HEK293T (cell line): ENCODE measurements at places on chromosomes 7 and 10.

- no peak for DNase-seq
Observed at GRCh38 chr7:107939573-107940489, 48.8 kb downstream of the DLD start.

DNA sequence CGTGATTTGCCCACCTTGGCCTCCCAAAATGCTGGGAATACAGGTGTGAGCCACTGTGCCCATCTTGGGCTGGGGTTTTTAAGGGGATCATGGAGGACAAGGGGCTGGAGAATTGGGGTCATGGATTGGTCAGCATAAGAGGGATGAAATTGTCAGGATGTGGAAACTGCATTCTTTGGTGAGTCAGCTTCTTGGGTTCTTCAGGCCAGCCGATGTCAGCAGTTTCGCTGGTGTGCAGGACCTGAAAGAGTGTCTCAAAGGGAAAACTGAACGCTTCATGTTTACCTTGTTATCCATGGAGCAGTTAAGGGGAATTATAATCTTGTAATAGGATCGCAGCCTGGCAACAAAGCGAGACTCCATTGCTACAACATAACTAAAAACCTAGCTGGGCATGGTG lies 13.0 kb downstream of the GALNT17 start:
- DNase-seq = no peak

DNA sequence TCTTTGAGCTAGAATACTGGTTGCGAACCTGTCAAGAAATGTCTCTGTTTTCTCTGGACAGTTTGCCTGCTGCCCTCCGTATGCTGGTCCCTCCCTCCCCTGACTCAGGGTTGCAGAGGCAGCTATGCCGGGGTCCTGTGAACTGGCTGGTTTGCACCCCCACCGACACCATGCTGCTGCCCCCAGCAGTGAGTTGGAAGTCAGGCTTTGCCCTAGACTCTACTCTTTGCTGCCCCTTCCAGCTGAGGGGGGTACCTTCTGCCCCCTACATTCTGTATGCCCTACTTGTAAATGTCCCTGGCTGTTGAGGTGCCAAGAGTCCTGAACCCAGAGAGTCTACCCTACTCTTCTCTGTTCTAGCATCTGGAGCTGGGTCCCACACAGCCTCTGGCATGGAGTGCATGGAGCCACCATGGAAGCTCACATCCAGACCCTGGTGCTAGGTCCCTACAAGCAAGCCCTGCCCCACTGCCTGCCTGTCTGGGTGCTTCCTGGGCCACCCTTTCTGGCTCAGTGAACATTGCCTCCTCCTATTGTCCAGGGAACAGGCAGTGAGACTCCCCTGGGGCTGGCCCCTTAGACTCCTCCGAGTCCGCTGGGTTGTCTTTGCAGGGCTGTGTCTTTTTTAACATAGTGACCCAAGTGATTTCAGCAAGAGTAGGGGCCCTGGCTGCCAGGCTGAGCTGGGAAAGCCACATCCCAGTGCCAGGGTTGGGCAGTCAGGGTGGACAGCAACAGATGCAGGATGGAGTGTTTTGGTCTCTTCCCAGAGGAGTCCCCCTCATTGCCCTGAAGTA lies 138.9 kb downstream of the ADCY1 start:
- DNase-seq = no peak

GRCh38 chr7:155506854-155507337 lies 39.5 kb downstream of the CNPY1 start:
- peak; percentile 84 for DNase-seq

DNA sequence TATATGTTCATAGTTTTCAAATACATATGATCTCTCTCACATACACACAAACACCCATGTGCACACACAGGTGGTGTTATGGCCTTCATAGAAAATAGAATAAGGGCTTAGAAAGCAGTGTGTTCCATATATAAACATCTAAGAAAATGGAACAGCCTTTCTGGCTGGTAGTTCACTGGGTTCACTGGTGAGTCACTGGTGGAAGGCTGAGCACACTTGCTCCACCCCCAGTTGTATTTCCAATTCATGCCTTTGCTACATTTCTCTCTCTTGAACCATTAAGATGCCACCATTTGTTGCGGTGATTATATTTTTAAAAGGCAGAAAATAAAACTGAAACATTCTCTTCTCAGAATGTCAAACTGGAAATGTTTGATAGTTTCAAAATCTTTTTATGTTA lies 252.1 kb downstream of the GLI3 start:
- DNase-seq = no peak

GRCh38 chr10:104307576-104308438 lies 30.5 kb downstream of the ITPRIP start:
- DNase-seq = no peak

DNA sequence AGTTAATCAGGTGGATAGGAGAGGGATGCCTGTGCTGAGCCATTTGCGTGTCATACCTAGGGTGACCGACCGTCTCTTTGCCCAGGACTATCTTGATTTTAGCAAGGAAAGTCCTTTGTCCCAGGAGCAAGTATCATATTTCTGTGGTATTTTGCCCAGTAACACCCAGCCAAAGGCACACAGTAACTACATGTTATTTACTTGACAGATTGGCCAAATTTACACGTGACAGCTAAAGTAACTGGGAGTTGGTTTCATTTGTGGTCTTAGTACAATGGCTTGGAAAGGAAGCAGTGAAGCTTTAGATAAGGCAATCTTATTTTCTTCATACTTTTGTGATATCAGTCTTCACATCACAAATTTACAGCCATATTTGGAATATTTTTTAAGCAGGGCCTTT lies 142.1 kb downstream of the JCAD start:
- DNase-seq = no peak

GRCh38 chr7:34240417-34240816 lies 335.1 kb downstream of the BMPER start:
- DNase-seq = no peak

DNA sequence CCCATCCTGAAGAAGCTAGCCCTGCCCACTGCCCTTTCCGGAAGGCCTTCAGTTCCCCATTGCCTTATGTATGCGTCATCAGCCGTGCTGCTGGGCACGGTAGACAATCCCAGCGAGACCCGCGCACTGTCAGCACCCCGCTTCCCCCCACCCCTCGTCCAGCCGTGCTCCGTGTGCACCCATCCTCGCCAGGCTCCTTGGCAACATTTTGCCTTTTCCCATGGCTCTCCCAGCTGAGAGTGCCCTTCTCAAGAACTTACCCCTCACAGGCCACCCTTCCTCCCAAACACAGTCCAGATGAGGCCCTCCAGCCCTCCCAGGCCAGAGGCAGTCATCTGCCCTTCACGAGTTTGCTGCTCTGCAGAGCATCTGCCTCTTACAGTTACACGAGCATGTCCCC lies 633.8 kb upstream of the FOXK1 start:
- no peak for DNase-seq

- no peak for DNase-seq
Observed at GRCh38 chr7:13320333-13320732, 632.9 kb downstream of the ARL4A start.

- peak; percentile 64 for DNase-seq
Observed at GRCh38 chr7:107874605-107875446, 16.2 kb upstream of the DLD start.

- DNase-seq = no peak
Observed at GRCh38 chr7:31860925-31861324, 173.9 kb downstream of the PPP1R17 start.

- no peak for DNase-seq
Observed at GRCh38 chr7:74387606-74388005, 66.1 kb upstream of the GTF2IRD1 start.

GRCh38 chr10:127252818-127253217 lies 56.4 kb upstream of the INSYN2A start:
- no peak for DNase-seq

DNA sequence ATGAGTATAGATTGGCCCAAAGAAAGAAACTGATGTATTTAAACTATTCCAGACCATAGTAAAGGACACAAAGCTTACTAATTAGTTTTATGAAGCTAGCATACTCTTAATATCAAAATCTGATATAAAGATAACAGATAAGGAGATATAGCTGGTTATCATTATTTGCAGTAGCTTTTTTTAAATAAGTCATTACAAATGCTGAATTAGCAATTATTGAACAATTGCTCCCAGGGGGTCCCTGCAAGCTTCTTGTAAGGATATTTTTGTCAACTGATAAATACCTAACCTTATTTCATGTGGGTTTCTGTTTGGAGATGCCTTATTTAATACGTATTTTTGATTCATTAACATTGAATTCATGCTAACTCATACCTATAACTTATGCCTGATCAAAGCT lies 99.0 kb downstream of the RAB18 start:
- no peak for DNase-seq

DNA sequence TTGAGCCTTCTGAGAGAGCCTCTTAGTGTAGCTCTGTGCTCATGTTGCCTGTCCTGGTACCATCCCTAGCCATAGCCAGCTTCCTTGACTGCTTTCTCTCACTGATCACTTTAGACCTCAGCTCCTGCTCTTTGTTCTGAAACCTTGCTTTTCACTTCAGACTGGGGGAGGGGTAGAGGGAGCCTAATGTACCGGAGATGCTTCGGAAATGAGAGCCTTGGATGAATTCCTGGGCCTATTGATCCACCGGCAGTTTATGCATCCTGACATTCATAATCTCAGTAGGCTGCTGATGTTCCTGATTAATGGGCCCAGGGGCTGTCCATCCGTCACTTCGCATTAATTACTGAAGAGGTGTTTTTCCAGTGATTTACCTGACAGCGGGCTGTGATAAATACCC lies 38.8 kb downstream of the R3HCC1L start:
- DNase-seq = no peak

- DNase-seq = no peak
Observed at GRCh38 chr10:18473424-18474117, 177.8 kb downstream of the NSUN6 start.
